ENCODE measurements at places on chromosomes 2 and 18.

- peak; percentile 33 for DNase-seq
Measured at GRCh38 chr18:864872-865273, 39.8 kb upstream of the ADCYAP1 start.

- DNase-seq = no peak
Measured at GRCh38 chr2:118539290-118539689, 308.2 kb downstream of the EN1 start.

DNA sequence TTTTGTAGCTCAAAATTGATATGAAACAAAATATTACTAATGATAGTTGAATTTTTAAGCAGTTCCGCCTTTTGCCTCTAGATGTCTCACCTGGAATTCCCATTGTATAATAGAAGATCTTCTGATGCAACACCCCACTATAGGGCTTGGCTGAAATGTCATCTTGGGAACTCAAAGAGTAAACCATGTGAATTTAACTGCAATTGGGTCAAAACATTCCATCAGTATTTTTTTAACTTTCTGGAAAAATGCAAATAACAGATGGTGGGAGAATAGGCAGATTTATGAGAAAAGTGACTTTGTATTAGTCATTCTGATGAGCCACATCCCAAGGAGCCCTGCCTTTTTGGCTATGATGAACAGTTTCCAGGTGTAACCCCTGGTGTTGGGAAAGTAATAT is 489.9 kb downstream of the NYAP2 start:
- DNase-seq = no peak

DNA sequence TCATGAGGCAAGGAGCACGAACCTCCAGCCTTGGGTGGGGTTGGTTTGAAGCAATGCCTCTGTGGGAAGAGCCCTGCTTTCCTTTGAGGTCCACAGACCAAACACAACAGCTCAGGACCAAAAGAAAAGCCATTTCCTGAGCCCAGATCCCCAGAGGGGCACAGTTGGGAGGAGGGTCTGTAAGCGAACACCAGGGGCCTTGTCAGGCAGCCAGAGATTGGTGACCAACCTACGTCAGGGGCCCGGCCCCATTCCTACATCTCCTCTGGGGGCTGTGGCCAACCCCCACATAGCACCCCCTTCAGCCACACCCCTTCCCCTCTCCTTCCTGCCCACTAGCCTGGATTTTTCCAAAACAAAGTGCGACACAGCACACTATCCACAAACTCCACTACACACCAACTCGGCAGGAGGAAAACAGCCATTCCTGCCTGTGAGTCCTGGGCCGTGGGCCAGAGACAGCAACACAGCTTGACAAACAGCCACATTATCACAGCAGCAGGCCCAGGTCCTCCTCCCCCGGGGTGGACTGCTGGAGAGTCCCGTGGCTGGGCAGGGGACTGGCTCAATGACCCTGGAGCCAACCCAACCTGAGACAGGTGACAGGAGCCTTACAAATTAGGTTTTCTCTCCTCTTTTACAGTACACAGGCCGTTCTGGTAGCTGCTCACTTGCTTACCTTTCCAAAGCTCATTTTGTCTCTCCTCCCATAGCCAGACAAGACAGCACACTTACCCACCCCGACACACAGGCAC is 98.8 kb downstream of the TNS1 start:
- no peak for DNase-seq

GRCh38 chr2:44100351-44100750 is 68.3 kb upstream of the PPM1B start:
- no peak for DNase-seq

DNA sequence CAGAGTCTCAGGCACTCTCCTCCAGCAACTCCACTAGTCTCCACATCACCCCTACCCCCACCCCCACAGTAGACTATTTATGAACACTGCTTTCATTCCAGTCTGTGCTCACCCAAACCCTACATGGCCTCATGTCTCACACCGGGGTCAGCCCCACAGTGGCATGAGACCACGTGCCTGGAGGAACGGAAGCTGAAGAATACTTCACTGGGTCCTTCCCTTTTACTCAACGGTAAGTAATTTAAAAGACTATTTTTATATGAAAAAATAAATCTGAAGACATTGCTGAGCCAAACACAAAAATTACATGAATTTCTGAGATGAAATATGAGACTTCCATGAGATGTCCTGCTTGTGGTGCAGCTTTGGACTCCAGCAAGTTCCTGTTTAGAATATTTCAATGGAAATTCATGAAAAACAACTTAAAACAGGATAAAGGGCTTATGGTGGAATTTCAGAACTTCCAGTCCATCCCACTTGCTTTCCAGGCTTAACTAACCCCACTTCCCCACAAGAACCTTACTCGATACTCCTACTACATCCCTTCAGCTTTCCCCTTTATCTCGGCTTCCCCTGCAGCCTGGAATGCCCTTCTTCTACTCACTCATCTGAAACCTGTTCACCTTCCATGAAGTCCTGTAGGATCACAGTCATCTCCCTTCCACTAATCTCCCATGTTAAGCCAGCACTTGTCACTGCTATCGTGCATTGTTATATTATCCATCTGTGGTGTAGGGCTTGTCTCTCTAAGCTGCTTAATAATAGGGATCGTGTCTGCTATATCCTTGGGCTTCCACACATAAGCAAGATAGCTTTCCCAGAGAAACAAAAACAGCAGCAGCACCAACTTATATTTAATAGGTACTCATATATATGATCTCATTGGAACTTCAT is 47.9 kb downstream of the SLC14A1 start:
- no peak for DNase-seq

- DNase-seq = no peak
Measured at GRCh38 chr2:168157926-168158325, 89.5 kb downstream of the STK39 start.

GRCh38 chr2:60520151-60520876 is 33.1 kb downstream of the BCL11A start:
- no peak for DNase-seq

DNA sequence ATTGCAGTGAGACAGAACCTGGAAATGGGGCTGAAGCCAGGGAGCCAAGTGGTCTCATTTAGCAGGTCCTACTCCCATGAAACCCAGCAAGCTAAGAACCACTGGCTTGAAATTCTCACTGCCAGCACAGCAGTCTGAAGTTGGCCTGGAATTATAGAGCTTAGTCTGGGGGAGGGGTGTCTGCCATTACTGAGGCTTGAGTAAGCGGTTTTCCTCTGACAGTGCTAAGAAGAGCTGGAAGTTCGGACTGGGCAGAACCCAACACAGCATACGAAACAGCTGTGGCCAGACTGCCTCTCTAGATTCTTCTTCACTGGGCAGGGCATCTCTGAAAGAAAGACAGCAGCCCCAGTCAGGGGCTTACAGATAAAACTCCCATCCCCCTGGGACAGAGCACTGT is 305.7 kb upstream of the SETBP1 start:
- DNase-seq = no peak

- no peak for DNase-seq
Measured at GRCh38 chr2:182406221-182406620, 20.6 kb downstream of the PDE1A start.

DNA sequence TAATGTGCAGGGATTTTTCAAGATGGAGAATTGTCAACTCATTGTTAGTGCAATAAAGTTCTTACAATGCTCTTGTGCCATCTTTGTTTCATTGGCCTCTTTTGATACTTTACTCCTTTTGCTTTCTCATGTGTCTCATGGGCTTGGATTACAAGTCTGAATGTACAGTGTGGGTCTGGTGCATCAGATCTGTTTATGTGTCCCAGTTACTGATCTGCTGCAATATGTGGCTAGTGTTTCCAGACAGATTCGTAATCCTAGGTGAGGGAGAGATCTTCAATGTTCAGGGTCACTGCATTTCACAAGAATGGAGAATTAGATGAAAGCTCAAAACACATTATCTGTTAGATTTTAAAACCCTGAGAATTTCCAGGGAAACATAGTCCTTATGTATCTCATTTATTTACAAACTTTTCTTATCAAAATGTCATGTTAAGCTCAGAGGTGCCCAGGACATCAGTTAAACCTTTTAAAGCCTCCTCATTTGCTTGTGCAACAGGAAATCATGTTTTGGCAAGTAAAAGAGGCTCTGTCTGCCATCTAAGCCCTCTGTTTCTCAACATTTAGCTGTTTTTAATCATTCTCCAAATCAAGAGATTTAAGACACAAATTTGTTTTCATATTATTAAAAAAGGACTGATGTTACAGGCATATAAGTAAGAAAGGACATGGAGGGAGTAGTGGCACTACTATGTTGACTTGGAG is 108.1 kb downstream of the NUP35 start:
- DNase-seq = no peak

DNA sequence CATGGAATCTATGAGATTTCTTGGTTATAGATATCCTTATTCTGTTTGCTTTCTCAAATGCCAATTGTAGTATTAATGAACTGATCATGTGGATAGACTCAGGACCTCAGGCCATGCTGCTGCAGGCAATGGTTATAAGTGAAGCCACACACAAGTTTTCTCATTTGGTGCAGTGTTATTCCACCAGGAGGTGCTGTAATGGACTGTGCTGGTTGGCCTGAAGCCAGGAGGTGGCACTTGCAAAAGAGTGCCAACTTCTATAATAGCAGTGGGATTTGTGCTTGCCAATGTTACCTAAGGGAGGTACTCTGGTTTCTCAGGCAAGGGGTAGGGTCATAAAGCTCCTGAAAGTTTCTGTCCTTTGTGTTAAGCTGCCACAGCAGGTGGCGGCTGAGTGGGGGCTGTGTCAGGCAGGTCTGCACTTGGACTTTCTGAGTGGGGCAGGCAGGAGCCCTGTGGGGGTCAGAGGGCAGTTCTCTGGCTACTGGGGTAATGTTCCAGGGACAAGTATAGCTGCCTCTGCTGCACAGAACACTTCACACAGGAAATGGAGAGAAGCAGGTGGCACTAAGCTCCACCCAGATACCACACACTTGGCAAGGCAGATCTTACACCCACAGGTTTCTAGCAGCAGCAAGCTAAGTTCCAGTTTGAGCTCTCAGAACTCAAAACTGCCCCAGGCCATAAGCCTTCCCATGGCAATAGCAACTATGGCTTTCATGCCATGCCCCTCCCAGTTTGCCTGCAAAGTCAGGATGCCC is 352.6 kb upstream of the CWC22 start:
- DNase-seq = no peak

GRCh38 chr2:112623913-112624777 is 21.6 kb upstream of the SLC20A1 start:
- peak; percentile 49 for DNase-seq

- DNase-seq = no peak
Measured at GRCh38 chr2:99504844-99505584, 15.2 kb upstream of the REV1 start.

DNA sequence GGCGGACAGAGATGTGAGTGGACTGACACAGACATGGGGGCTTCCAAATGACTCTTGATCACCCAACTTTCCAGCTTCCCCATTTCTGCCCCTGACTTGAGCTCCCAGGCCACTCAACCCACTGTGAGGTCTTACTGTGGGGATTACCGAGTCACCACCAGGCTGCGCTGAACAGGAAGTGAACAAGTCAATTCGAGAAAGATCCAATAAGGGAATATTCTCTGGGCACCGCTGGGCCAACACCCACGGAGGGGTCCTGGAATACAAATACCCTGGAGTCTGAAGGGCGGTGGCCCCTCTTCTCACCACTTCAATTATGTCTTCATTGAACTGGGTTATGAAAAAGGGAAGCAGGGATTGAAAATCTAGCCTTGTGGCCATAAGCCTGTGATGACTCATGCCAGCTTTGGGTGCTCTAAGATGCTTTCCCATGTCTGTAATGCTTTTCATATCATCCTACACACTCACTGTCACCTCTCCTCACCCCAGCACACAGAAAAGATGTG is 37.7 kb downstream of the BCL11A start:
- no peak for DNase-seq

DNA sequence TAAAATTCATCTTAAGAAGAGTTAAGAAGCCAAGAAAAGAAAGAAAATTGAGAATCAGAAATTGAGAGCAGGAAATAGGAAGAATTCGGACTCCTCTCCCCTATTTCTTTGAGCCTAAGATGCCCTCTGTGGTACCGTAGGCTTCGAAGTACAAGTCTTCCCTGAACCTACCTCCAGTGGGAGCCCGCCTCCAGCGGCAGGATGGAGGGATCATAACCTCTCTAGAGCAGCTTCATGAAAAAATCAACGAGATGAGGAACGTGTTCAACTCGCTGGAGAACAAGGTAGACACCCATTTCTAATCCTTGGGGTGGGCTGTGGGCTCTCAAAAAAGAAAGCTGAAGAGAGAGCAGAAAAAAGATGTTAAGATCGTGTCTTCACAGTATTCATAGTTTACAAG is 36.3 kb downstream of the ARHGEF33 start:
- no peak for DNase-seq

DNA sequence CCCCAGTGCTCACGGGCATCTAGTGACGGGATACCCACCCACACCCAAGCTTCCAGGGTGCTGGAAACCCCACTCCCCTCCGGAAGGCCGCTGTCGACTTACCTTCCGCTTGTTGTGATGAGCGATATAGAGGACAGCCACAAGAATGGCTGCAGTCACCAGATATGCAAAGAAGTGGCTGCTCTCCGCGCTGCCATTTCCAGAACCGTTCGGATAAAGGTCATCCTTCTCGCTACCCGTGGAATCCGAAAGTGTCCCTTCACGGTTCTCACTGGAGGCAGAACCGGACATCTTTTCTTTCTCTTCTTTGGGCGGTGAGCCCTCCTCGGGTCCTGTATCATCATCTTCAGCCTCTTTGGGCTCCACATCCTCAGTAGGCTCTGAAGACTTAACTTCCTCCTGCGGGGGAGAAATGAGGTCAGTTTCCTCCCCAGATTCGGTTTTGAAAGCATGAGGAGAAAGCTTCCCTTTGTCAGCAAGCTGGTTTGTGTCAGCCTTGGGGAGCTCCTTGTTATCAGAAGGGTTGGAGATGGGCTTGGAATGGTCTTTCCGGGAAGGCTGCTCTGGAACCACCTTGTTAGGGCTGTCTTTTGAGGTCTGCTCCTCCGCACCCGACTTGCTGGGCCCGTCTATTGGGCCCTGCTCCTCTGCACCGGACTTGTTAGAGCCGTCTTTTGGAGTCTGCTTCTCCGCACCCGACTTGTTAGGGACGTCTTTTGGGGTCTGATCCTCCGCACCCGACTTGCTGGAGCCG is 1.2 kb downstream of the TGOLN2 start:
- peak; percentile 16 for DNase-seq

GRCh38 chr2:68236876-68237275 is 15.5 kb downstream of the PPP3R1 start:
- DNase-seq = no peak

DNA sequence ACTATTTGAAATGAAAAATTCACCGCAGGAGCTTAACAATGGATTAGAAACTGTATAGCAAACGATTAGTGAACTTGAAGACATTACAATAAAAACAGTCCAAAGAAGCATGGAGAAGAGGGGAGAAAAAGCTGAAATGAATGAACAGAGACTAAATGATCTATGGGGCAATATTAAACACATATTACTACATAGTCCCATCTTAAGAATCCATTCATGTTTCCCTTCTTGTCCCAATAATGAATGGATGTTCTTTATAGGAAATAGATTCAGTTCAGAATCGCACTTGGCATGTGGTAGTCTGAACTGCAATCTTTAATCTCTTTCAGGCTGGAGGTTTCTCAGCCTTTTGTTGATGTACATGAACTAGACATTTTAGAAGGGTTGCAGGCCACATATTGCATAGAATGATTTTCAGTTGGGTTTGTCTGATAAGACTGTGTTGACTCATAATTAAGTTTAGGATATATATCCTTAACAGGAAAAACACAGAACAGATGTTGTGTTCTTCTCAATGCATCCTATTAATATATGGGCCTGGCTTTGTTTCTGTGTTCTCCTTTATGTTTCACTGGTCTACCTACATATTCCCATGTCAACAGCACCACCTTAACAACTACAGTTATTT is 27.9 kb downstream of the CCDC88A start:
- DNase-seq = no peak

- DNase-seq = no peak
Measured at GRCh38 chr2:12610314-12610713, 106.4 kb upstream of the TRIB2 start.

GRCh38 chr2:28632791-28633190 is 118.8 kb upstream of the PPP1CB start:
- no peak for DNase-seq
